Activated gamma-delta T cell treated with Interleukin-2 at 50 U/mL for 16 hours (primary cell): ENCODE measurements at places on chromosomes 4 and X.

- DNase-seq = no peak
Observed at GRCh38 chrX:144334577-144334976, 450.7 kb downstream of the UBE2NL start.

GRCh38 chr4:26788341-26788733 lies 72.3 kb upstream of the STIM2 start:
- no peak for DNase-seq

DNA sequence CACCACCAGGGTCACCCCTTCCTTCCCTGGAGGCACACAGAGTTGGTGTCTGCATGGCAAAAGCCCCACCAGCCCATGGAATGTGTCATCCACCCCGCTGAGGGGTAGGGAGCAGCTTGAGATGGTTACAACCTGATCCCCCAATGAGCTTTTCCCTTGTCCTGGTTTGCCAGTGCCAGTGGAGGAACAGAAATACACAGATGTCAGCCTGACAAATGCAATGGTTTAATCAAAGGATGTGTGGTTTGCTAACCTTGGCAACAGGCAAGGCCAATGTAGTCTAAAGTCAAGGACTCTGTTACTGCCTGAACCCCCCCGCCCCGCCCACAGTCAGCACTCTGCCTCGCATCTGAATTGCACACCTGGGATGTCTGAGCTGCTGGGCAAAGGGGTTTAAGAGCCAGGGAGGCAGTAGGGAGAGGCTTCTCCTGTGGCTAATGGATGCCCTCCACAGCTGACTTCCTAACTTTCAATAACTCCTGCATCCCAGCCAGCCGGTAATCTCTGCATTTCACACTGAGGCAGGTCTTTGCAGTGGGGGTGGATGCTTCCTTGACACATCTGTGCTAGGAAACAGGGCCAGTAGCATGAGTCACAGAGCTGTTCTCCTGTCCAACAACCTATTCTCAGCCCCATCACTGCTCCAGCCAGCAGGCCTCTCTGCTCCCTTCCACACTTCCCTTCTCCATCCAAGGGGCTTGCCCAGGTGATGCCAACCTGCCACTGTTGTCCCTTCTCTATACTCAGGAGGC lies 137.5 kb downstream of the AMMECR1 start:
- no peak for DNase-seq

DNA sequence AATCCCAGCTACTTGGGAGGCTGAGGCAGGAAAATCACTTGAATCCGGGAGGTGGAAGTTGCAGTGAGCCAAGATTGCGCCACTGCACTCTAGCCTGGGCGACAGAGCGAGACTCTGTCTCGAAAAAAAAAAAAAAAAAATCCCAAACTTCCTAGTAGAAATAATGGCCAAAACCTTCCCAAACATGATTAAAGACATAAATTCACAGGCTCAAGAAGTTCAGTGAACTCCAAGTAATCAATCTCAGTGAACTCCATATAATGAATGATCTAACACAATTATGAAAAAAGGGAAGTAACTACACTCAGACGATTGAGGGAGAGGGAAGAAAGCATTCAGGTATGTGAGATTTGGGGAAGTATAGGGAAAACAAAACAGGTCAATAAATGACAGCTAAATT lies 6.5 kb downstream of the FUNDC1 start:
- no peak for DNase-seq

GRCh38 chr4:140095694-140096482 lies 58.1 kb downstream of the MAML3 start:
- DNase-seq = peak; percentile 29

- no peak for DNase-seq
Observed at GRCh38 chrX:70096052-70096451, 33.8 kb downstream of the OTUD6A start.

DNA sequence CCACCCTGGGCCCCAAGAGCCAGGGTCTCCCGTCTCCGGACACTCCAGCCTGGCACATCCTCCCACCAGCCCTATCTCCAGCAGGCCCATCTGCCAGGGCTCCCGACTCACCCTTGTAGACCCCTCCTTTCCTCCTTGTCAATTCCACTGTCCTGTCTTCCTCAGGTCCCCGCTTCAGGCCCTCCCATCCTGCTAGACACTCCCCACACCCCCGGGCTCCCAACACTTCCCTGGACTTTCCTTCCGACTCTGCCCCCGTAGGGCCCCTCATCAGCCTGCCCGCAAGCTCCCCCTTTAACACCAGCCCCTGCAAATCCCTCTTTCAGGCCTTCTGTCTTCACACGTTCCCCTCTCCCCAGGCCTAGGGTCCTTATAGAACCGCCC lies 1.1 kb downstream of the PRAF2 start:
- DNase-seq = no peak

- DNase-seq = no peak
Observed at GRCh38 chr4:124940387-124940786, 227.9 kb upstream of the ANKRD50 start.
